Hematopoietic multipotent progenitor cell treated with erythropoietin and hydrocortisone succinate and interleukin-3 and kit ligand, for 15 days (in vitro differentiated cells): ENCODE measurements at places on chromosomes 7 and 10.

DNA sequence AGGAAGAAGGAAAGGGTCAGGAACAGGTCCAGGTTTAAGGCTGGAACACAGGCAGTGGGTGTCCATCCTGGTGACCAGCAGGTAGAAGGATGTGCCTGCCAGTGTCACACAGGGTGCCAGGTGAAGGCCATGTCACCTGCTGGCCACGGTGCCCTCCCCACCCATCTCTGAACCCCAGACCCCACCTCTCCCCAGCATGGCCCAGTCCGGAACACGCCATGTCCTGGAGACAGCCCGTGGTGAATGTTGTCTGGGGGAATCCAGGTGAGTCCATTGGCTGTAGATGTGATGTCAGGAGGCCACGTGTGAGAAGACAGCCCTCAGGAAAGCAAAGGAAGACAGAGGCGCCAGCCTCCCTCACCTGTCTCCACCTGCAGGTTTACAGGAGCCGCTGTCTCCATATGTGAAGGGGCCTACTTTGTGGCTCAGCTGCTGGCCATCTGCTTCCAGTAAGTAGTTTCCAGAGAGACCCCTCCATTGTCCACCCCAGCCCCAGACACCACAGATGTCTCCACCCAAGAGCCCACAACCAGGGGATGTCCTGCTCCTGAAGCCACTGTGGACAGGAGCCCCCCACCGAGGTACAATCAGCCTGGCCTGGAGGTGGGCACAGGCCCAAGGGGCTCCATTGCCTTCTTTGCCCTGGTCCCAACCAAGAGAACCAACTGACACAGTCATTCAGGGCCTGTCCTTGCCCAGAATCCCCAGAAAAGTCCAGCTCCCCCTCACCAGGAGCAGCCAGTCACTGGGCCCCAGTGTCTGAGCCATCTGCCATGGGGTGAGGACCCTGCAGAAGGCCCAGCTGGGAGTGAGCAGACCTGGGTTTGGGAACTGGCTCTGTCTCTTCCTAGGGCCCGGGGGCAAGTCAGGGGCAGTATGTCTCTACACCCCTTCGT lies 20.7 kb downstream of the TMEM72 start:
- no peak for DNase-seq

- peak; percentile 91 for DNase-seq
Observed at GRCh38 chr10:17425584-17426262, 28.7 kb downstream of the ST8SIA6 start.

GRCh38 chr10:86192691-86193090 lies 173.9 kb downstream of the GRID1 start:
- no peak for DNase-seq

- DNase-seq: no peak
Observed at GRCh38 chr7:69246758-69247157, 351.5 kb upstream of the AUTS2 start.

DNA sequence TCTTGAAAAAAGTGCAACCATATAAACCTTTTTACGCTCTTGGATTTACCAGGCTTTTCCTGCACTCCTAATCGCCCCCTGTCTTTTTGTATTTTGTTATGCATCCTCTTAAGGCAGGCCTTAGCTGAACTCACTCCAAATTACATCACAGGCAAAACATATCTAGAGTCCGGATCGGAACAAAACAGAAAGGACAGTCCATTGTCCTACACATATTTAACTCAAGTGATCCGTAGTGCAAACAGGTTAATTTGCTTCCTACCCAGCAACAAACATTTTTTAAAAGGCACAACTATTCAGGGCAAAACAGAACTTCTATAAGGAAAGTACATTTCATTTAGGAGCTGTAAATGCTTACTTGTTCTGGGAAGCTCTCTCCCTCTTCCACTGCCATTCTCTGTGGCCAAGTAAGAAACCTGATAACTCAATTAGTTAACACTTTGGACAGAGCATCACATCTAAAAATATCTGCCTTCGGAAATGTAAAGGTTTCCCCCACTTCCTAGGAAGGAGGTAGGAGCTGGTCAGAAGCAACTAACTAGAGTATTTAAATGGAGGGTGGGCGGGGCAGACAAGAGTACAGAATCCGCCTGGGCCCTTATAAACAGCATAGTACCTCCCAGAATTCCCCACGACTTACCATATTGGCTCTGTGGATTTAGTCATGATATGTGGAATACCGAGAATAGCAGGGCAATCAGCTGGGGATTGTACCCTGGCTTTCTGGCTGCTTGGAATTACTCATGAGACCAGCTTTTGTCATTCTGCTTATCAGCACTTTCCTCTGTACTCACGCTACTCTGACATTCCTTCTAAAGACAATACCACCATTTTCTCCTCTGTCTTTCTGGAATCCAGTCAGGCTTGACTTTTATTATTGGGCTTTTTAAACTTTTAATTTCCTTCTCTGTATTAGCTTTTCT lies 89.5 kb downstream of the ANK3 start:
- DNase-seq: no peak

GRCh38 chr7:29385214-29385814 lies 178.3 kb upstream of the PRR15 start:
- DNase-seq: no peak

GRCh38 chr10:62733654-62734293 lies 70.7 kb upstream of the ADO start:
- DNase-seq: no peak

- no peak for DNase-seq
Observed at GRCh38 chr10:76463111-76463510, 1031.7 kb downstream of the LRMDA start.

GRCh38 chr10:21797984-21798765 lies 205.4 kb downstream of the DNAJC1 start:
- DNase-seq: no peak

- DNase-seq: no peak
Observed at GRCh38 chr10:113819989-113820388, 33.9 kb downstream of the DCLRE1A start.

DNA sequence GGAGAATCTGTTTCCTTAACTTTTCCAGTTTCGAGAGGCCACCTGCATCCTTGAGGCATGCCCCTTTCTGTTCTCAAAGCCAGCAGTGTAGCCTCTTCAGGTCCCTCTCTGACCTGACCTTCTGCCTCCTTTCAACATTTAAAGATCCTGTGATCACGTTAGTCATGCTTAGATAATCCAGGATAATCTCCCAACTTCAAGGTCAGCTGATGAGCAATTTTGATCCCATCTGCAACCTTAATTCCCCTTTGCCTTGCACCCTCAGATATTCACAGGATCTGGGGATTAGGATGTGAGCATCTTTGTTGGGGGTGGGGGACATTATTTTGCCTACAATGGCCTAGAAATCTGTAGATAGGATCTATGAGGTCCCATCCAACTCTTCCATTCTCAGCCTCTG lies 8.0 kb downstream of the HKDC1 start:
- no peak for DNase-seq

DNA sequence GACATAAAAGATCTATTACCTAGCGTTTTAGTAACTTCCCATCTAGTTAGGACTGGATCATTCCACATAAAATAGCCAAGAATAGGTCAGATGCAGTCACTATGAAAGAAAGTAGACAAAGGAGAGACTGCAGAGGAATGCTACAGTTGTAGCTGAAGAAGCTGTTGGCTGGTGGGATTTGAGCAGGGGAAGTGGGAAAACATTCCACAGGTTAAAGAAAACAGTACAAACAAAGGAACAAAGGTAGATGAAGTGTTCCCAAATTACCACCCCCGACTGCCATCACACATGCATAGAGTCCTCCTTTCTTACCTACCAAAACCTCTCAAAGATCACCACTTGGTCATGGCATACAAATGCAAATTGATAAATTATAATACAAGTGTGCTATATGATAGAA lies 41.8 kb downstream of the DLD start:
- no peak for DNase-seq

DNA sequence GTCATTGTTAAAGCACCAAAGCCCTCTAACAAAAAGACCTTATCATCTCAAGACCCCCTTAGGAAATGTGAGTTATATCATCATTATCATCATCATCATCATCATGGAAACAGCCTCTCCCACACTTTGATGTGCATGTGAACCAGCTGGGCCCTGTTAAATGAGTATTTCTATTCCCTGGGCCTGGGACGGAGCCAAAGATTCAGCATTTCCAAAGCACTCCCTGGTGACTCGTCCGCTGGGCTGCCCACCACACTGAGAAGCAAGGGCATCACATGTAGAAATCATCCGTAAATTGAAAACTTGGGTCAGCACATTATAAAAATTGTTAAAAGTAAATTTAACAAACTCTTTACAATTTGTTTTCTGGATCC lies 88.6 kb downstream of the PTPRN2 start:
- no peak for DNase-seq

- DNase-seq: no peak
Observed at GRCh38 chr10:79927111-79927828, 21.6 kb downstream of the SFTPD start.

DNA sequence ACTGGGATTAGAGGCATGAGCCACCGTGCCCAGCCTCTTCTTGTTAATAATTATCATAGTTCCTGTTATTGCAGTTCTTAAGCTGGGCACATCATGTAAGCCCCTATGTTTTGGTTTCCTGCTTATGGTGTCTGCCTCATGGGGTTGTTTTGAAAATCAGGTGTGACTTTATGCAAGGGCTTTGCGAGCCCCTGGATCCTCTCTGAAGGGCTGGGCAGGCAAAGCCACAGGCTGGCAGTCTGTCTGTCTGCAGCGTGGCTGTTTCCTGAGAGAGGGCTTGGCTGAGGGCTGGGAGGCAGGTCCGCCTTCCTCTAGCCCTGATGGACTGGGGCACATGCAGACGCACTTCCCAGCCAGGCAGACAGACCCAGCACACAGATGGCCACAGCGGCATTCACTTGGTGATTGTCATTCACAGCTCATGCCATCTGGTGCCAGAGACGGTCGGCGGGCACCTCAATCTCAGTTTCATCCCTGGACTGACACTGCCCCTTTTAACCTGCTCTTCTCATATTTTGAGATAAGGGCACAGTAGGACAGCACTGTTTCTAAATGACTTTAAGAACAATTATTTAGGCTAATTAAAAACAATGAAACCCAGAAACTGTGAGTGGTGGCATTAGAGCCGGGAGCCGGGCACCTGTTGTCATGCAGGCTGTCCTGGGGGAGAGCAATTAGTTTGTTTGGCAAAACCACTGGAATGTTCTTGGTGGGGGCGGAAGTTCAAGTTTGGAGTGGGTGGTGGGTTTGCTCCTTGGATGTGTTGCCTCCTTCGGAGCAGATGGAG lies 35.5 kb downstream of the RBM20 start:
- no peak for DNase-seq

- no peak for DNase-seq
Observed at GRCh38 chr7:27165089-27165995, at the start of gene HOXA9. Gene HOXA9 (minus strand): TSS chr7:27165537. CDS start chr7:27165457, 80 bp downstream.

DNA sequence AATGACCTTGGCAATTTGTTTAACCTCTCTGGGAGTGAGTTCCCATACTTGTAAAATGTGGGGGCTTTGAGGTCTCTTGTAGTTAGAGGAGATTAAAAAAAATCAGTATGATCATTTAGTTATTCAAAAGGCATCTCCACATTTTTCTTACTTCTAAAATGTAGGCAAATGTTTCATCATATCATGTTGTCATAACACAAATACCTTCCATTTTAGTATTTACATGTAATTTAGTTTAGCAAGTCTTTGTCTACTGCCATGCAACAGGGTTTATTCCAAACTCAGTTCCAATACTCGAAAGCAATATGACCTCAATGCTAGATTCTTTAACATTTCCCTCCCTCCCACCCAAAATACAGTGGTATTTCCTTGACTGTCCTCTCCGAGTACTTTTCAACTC lies 262.8 kb upstream of the IMMP2L start:
- no peak for DNase-seq

DNA sequence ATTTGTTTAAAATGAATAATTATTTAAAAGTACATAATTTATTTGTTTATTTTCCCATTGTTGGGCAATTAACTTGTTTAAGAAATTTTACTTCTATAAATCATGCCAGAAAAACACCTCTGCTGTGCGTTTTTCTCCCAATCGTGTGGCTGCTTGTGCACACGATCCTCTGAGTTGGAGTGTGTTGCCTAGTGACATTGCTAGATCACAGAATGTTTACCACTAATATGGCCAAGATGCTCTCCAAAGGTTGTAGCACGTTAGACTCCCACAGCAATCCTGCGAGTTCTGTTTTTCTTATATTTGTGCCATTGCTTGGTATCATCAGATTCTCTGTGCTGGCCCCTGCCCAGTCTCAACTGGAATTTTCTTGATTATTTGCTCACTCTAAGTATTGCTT lies 207.1 kb upstream of the ADCY1 start:
- DNase-seq: no peak

GRCh38 chr7:128737867-128738385 lies 1.2 kb upstream of the CALU start:
- DNase-seq: no peak

- no peak for DNase-seq
Observed at GRCh38 chr7:87105401-87105800, 45.9 kb upstream of the ELAPOR2 start.

GRCh38 chr7:3089493-3089892 lies 45.8 kb upstream of the CARD11 start:
- no peak for DNase-seq
